ENCODE measurements at places on chromosomes 6 and 20.

- DNase-seq: no peak
These were observed 178.6 kb upstream of the RAB32 start for GRCh38 chr6:146364816-146365594.

DNA sequence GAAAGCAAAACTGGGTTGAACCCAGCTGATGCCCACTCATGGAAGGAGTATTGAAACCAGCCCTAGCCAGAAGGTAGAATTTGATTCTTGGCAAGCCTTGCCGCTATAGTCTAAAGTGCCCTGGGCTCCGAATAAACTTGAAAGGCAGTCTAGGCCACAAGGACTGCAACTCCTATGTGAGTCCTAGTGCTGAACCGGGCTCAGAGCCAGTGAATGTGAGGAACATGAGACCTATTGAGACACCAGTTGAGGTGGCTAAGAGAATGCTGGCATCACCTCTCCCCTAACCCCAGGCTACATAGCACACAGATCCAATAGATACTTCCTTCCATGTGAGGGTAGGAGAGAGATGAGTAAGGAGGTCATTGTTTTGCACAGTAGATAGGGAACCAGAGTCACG lies 3.5 kb upstream of the DEFB110 start:
- no peak for DNase-seq

GRCh38 chr6:29011276-29011734 lies 6.2 kb upstream of the ZNF311 start:
- DNase-seq: no peak

GRCh38 chr20:59346061-59346460 lies 45.6 kb downstream of the EDN3 start:
- no peak for DNase-seq

DNA sequence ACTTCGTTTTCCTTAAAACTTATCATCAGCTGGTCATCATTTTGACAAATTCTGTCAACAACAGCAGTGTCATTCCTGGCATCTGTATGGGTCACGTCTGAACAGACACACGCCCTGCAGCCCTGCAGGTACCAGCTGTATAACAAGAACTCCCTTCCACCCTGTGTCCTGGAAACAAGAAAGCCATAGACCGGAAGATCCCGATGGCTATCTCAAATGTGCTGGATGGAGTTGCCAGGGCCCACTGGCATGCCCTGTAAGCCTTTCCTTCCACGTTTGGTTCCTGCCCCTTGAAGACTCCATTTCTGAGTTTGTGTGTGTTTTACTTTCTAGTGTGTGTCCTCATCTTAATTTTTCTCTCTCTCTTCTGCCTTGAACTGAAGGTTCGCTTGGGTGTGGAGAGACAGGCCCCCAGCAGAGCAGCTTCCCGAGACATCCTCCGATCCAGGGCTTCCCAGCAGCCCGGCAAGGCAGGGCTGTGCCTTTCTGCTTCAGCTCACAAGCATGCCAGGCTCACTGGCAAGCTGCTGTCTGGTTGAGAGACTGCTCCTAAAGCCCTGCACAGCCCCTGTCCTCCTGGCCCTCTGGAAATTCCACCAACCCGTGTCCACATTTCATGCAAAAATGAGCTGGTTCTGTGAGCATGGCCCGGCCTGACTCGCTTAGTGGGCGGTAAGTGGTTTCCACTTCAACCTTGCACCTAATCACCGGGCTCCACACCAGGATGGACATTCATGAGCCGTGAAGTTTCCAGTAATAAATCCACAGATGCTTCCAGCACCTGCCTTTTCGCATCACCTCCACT lies 8.7 kb downstream of the GFRA4 start:
- DNase-seq: no peak

DNA sequence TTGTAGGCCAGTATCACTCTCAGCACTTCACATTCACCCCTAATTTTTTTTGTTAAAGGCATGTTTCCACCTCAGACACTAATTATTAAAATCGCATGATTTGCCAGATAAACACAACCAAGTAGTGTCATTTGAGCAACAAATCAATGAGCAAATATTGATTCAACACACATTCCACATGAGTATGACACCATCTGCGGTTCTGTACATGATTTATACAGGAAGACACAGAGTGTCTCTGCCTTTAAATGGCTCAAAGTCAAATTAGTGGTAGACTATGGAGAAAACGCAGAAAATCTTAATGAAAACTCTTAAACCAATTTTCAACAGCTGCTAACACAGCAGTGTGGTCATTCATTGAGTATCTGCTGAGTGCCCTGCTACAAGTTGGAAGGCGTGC lies 300.2 kb downstream of the SOX4 start:
- no peak for DNase-seq

GRCh38 chr6:28217890-28218289 lies 7.2 kb upstream of the ZSCAN9 start:
- DNase-seq: no peak

DNA sequence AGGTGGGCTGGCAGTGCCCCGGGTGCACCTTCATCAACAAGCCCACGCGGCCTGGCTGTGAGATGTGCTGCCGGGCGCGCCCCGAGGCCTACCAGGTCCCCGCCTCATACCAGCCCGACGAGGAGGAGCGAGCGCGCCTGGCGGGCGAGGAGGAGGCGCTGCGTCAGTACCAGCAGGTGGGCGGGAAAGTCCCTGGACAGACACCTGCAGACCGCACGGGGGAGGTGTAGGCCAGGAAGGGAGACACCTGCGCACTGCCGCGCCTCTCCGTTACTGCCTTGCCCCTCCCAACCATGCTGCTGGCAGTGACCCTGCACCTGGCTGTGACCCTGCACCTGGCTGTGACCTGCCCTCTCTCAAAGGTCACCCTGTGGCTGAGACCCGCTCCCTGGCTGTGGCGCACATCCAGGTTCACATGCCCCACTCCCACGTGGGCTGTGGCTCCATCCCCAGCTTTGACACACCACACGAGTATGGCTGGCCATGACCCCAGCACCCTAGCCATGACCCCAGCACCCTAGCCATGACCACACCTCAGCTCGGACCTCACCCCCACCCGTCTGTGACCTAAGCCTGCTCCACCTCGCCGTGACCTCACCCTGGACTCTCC lies 11.6 kb downstream of the RBCK1 start:
- DNase-seq: no peak

DNA sequence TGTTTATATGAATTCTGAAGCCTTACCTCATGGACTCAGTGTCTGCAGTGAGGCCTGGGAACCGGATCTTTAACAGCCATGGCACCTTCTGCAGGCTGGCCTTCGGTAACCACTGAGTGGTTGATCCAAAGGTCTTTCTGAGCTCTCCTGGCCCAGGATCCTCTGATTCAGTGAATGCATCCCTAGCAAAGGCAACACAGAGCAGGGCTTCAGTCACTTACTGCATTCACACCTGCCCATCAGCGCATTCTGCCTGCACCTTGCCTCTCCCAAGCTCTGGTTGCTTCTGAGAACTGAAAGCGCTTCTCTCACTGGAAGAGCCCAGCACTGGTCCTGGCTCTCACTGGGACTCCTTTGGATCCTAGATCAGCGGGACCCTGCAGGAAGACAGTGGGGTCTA lies 8.4 kb upstream of the CST9 start:
- no peak for DNase-seq

GRCh38 chr20:50560867-50561266 lies 50.7 kb downstream of the PTPN1 start:
- DNase-seq: no peak

DNA sequence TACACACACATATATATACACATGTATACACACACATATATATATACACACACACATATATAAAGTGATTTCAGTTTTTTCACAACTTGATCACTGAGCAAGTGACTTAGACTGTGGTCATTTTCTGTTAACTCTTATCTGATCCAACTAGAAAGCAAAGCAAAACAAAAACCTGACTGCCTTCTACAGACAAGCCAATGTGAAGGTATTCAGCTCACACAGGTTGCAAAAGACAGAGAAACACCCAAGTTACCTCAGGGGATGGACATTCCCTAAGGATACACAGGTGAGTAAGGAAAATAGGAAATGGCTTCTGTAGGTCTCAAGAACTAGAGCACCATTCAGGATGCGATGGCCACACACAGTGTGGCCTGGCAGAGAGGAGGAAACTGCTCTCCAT lies 58.4 kb upstream of the IER3 start:
- no peak for DNase-seq

GRCh38 chr6:169194737-169195136 lies 58.9 kb downstream of the THBS2 start:
- no peak for DNase-seq

DNA sequence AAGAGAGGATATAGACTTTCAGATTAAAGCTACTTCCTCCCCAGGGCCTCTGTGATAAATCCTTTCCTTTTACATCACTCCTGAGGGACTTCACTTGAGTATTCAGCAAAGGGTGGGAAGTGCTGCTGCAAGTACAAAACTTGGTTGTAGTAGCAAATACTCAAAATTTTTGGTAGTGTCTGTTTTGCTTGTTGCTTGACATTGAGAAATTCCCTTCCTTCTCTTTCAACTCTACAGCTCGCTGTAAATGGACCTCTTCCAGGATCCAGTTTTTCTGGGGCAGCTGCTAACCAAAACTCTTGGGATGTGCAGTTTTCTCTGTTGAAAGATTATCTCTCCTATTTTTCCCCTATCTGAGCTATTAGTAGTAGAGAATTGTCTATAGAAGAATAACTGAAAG lies 472.0 kb downstream of the CD109 start:
- no peak for DNase-seq

GRCh38 chr6:68729377-68729903 lies 94.4 kb downstream of the ADGRB3 start:
- no peak for DNase-seq
